ENCODE measurements at places on chromosomes 16 and 17.

GRCh38 chr17:17472333-17472920, 4.4 kb upstream of the MED9 start:
- DNase-seq, result no peak

DNA sequence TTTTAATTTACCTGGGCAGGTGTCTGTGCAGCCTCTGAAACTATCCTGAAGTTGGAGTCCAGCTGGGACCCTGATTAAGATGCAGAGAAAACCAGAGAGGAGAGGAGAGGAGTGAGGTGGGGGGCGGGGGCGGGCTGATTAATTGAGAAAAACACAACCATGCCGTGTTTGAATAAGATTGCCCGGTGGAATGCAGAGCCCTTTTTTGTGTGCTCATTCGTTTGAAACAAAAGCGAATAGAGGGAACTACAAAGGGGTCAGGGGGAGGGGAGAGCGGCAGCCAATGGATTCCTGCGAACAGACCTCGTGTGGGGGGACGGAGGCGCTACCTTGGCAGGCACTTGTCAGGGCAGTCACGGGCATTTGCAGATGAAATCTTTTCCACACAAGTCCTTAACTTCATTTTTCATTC, 355.8 kb downstream of the SOX9 start:
- DNase-seq, result no peak

GRCh38 chr17:72372185-72372584, 251.4 kb downstream of the SOX9 start:
- no peak for DNase-seq

GRCh38 chr17:39738983-39739884, 1.5 kb downstream of the GRB7 start:
- peak; percentile 95 for DNase-seq

GRCh38 chr16:2520097-2520783, at the start of gene AMDHD2:
AMDHD2 (plus strand) TSS chr16:2520371; CDS start chr16:2520459, 88 bp downstream.
- DNase-seq, result peak; percentile 93

GRCh38 chr17:39084558-39084957, 66.9 kb downstream of the PLXDC1 start:
- DNase-seq, result no peak

GRCh38 chr16:3014971-3015370, 2.2 kb downstream of the CLDN9 start:
- no peak for DNase-seq

DNA sequence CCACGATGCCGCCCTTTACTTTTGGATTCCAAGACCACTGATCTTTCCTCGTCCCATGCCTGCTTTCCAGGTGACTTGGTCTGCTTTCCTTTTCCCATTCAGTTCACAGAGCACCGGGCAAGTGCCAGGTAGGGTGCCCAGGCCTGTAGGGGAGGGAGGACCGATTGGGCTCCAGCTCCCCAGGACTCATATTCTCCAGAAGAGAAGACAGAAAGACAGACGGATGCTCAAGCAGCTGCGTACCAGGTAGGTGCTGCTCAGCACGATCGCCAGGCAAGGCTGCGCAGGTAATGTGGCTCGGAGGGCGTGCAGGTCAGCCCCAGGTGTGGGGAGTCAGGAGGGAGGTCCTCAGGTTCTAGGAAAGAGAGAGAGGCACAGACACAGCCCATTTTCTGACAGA, 67.5 kb upstream of the ZNF423 start:
- DNase-seq, result no peak

DNA sequence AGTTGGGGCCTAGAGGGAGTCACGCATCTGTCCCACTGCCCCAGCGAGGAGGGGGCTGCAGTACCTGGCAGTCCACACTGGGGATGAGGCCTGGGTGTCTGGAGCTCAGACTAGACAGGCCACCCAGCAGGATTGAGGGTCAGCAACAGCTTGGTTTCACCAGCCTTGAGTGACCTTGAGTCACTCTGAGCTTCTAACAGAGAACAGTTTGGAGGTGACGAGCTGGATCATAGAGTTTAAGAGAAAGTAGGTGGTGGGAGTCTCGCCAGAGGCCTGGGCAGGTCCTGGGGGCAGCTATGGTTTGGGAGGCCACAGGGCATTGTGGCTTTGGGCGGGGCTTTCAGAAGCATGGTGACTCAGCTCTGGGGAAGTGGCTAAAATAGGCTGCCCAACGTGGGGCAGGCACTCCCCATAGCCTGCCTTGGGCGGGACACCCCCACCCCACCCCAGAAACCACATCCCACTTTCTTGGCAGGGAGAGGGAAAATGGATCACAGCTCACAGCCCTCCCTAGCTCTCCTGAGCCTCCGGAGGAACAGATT, 20.5 kb downstream of the CDC42EP4 start:
- DNase-seq, result peak; percentile 59

DNA sequence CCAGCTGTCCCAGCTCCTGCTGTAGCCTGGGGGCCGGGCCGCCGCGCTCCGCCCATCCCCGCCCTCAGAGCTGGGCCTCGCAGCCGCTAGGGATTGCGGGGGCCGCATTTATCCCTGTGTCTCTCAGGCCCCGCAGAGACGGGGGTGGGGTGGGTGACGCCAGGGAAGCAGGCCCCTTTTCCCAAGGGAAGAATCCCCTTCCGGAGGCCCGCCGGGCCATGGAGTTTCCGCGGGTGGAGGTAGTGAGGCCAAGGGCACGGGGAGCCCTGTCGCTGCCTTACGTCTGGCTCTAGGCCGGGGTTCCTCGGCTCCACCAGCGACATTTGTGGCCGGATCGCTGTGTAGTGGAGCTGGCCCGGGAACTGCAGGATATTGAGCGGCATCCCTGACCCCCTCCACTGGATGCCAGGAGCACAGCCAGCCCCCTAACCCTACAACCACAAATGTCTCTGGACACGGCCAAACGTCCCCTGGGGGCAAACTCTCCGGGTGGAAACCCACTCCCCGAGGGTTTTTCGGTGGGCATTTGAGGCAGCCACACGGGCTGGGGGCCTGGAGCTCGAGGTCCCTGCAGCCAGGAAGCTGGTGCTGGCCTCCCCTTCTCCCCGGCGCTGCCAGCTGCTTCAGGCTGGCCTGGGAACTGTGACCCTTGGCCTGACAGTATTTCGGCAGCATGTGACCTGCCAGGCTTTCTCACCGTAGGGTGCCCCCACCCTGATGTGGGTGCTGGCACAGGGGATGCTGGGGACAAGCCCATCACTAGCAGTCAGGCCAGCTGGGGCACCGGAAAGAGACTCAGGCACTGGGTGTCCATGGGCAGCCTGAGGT, 12.0 kb upstream of the CD300A start:
- DNase-seq, result peak; percentile 48

GRCh38 chr16:59411961-59412841, 678.1 kb upstream of the GOT2 start:
- peak; percentile 67 for DNase-seq

Data from A549 (cell line).